ENCODE measurements at places on chromosomes 1 and 21.

- DNase-seq, result no peak
These were observed at the start of gene BMP8B for GRCh38 chr1:39788758-39789570. BMP8B (minus strand) TSS chr1:39788865; CDS start chr1:39788485, 380 bp downstream.

DNA sequence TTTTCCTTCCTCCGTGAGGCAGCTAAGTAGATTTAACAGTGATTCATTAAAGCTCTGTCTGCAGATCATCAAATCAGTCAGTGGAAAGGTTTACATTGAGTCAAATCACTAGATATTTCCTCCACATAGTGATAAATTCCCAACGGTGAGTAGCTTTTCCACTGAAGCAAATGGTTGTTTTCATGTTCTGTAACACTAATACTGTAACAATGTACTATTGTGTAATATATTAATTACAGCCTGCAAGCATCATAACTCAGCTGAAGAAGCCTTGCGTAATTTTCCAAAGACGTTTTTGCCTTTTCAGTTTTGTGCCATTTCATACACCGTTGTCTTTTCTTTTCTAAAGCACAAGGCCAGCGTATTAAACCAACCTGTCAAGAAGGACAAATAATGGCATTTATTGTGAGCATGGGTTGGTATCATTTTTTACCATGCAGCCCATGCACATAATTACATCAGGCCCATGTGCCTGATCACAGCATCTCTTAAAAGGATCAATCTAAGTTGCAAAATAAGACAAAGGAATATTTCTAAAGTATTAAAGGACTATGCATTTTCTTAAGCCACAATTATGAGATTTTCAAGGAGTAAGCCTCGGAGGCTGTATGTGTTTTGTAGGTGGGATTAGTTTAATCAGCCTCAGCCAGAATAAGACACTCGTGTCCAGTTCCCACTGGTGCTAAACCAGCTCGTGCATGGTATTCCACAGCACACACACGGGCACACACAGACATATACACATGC, 16.7 kb upstream of the PDE9A start:
- peak; percentile 65 for DNase-seq

DNA sequence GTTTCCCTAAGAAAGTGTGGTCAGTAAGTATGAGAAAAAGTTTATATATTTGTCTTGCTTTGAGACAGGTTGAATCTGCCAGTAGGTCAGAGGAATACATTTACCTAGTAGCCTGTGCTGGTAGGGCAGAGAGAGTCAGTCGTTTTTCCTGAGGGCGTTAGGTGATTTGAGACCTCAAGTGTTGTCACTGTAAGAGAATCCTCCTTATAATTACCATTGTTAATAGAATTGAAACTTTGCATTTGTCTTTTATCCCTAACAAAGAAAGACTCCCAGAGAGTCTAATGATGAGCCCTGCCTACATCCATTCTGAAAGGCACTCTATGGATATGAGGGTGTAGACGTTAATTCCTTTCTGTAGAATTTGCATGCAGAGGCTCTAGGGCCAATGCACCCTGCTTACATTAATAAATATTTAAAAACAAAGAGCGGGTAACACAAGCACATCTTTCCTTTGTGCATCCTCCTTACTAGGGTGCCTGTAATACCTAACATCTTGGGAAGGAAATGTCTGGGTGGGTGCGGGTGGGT, 16.4 kb downstream of the PBX1 start:
- DNase-seq, result no peak

DNA sequence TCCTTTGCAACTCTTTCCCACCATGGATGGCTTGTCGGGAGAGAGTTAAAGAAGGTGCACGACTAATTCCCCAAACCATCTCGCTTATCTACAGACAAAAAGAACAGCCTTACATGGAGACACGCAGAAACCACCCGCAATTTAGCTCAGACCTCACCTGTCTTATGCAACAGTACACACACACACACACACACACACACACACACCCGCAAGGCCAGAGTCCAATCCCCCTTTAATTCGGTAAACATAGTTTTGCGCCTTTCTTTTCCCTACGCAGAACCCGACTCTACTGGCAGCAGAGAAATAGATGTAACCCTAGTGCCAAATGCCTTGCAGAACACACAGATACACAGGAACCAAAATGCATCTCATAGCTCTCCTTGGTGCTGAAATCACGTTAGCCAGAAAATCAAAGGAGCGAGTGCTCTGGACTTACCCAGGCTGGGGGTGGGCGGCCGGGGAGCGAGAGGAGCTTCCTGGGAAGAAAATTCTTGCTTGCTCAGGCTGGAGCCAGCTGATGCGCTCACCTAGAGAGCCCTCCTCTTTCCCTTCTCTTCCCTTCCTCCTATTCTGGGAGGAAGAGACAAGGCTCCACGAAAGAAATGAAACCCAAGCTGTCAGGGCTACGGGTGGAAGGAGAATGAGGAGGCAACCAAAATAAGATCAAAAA, 470 bp downstream of the TNR start:
- peak; percentile 5 for DNase-seq

DNA sequence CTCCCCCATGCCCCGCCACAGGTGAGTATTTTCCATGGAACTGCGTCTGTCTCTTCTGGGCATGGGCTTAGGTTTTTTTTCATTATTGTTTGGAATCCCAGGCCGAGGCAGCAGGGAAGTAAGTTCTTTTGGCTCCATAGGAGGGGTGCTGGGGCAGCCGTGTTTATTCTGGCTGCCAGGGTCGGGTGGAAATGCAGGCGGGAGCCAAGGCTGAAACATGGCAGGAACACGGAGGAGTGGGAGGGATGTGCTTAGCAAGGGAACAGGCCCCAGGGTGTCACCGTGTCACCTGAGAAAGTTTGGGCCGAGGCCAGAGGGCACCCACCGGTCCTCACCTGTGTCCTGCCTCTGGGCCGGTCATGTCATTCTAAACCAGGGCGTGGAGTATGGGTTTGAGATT, 4.5 kb upstream of the DHRS3 start:
- no peak for DNase-seq

DNA sequence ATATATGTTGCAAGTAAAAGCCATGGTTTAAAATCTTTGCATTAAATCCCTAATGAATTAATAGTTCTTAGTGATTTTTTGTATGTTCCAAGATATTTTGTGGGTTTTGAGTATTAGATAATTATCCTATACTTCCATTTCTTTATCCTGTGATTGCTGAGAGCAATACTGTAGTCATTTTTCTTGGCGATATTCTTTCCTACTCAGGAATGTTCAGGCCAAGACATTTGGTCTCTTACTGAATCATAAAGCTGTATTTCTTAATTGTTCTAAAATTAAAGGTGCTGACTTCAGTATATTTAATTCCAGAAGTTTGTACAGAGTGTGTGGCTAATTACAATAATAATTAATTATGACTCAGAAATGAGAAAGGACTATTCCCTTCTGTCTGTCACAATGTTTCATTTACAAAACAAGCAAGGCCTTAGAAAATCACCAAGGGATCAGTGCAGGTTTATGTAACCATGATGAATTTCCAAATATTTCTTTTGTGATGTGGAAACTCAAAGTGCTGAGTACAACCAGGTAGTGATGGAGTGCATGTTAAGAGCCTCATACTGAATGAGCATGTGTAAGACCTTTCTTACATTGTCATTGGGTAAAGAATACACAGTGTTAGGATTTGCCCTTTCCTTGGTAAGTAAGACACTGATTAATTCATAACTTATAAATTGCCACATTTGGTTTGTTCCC, 161.2 kb downstream of the HMCN1 start:
- peak; percentile 27 for DNase-seq

DNA sequence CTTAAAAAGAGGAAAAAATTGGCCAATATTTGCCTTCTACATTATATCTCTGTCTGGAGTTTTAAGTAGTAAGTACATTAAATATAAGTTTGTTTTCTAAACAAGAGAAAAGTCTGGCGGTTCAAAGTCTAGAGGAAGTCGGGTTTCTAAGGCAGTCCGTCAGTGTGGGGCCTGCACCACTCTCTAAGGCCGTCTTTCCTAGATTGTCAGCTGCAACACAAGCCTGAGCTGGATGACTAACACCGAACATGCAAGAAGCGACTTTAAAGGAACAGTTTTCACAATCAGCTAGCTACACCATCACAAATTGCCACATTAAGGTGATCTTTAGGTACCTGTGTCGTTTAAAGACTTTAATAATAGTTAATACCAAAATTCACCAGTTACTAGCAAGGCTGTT, 19.6 kb downstream of the CCSAP start:
- no peak for DNase-seq

DNA sequence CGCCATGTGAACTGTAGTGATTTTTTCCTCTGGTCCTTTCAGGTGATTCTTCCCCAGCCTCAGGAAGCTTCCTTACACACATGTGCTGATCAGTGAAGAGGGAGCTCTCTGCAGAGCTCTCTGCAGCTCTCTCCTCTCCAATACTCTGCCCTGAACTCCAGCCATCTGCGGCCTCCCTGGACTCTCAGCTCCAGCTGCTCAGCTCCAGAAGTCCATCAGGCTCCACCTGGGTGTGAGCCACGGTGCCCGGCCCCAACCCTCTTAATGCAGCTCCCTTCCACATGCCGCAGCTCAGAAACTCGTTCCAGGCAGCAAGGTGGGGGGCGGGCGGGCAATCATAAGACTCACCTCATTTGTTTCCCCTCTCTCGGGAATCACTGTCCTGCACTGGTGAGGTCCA, 30.9 kb upstream of the RPL11 start:
- DNase-seq, result no peak

GRCh38 chr1:41719590-41719989, 199.1 kb downstream of the HIVEP3 start:
- no peak for DNase-seq

DNA sequence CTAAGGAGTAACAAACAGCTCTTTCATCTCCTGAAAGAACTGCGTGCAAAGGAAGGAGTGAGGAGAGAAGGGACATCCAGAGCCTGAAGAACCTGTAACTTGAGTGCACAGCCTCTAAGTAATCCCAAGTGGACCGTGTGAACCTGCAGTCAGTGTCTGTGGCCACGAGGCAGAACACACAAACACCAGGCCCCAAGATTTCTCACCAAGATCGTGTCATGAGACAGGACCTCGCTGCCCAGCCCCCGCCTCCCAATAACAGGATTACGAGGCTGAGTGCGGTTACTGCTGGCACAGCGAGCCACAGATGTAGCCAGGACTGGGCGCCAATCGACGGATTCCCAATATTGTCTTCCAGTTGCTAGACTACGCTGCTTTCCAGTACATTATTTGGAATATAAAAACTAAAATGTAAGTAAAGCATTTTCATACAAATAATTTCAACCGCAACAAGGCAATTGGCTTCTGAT, 101.3 kb upstream of the SLC25A33 start:
- DNase-seq, result no peak

DNA sequence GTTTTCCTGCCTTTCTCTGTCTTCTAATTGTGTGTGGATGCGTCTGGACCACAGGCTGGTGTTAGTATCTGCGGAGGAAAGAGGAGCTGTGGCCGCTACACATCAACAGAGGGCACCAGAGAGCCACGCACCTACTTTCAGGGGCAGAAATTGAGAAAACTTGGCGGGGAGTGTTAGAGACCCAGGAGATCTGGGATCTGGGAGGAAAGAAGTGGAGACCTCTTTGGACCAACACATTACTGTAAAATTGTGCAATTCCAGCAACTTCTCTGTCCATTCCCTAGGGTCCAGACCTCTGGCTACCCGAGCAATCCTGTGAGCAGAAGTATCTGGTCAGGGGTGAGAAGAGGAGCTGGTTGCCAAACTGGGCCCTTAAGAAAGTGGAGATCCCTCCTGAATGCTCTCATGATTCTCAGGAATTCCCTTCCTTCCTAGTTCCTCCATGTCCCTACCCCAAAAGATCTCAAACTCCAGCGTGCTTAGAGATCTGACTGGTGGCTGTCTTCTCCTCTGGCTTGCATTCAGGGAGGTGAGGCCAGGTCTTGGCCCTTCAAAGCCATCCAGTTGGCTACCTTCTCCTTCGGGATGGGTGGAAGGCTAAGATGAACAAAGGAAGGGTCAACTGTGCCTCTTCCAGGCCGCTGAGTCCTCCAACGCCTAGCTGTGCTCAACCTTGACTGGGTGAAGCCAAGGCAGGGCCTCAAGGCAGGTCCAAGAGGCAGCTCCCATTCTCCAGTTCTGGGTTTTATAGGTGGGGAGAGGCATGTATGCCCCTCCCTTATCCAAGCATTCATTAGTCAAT, 1.2 kb upstream of the KIRREL1 start:
- DNase-seq, result peak; percentile 70

DNA sequence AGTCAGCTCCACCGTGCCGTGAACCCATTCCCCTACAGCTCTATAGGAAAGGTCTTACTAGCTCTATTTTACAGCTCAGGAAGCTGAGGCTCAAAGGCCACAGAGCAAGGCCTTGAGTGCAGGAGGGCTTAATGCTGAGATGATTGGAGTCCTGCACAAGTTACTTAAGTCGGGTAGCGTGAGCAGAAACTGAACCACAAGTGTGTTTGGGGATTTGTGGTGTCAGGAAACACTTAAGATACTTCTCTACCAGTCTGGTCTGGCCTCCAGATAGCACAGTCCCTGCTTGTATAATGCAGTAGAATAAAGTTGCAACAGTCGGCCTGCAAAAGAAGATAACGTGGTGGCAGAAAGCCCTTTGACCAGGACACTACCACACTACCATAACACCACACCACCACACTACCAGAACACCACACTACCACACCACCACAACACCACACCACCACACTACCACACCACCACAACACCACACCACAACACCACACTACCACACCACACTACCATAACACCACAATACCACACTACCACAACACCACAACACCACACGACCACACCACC, 118.1 kb downstream of the SPSB1 start:
- DNase-seq, result peak; percentile 90

GRCh38 chr1:217839161-217839560, 208.0 kb downstream of the SPATA17 start:
- no peak for DNase-seq

Measured in fibroblast of upper back skin (primary cell).